Posterior cingulate gyrus (tissue), 11 donors: ENCODE measurements at places on chromosomes 1 and 21.

DNA sequence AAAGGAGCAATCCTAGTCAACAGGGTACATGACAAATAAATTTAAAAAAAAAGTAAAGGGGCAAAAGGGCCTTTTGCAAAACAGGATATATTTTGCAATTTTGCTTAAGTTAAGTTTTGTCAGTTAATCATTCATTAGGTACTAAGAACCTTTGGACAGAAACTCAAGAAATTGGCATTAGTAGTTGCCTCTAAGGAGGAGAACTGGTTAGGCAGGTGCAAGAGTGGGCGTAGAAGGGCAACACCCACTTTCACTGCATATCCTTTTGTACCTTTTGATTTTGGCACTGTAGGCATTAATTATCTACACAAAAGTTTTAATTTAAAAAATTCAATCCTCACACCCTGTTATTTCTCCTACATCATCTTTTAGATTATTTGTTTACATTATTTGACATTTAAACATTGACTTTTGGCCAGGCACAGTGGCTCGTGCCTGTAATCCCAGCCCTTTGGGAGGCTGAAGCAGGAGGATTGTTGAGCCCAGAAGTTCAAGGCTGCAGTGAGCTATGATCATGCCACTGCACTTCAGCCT lies 4.3 kb downstream of the DDAH1 start:
- no peak for DNase-seq

DNA sequence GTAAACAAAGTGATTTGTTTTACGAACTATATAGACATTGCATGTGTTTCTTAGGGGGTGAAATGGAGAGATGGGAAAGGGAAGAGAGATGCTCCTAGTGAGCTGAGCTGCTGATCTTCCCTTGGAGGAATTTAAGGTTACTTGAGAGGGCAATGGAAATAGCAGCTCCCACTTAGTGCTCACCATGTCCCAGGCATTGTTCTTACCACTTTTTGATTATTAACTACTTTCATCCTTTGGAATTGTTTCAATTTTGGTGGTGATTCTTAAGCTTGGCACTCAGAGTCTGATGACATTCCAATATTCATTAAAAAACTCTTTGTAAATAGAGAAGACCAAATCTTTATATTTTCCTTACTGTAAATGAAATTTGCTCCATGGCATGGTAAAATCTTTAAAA lies 124.9 kb downstream of the ITSN1 start:
- no peak for DNase-seq

DNA sequence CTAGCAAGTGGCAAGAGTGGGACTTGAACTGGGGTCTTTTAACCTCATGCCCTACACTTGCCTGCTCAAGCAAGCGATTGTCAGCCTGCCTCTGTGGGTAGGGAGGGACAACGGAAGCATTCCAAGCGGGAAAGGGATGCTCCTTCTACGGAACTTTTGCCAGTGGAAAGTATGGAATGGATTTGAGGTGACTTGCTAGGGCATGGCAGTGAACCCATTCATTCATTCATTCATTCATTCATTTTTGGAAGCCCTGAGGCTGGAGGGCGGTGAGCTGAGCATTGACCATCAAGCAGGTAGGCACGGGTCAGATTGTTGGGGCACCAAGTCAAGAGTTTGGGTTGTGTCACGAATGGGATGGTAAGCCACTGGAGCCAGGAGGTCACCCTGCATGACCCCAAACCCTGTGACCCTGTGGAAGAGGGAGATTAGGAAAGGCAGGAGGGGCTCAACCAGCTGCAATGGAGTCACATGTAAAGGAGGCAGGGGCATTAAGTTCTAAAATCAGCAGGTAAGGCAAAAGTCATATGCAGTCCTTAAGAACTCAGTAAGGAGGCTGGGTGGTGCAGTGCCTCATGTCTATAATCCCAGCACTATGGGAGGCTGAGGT lies 11.8 kb upstream of the CITED4 start:
- DNase-seq: no peak

DNA sequence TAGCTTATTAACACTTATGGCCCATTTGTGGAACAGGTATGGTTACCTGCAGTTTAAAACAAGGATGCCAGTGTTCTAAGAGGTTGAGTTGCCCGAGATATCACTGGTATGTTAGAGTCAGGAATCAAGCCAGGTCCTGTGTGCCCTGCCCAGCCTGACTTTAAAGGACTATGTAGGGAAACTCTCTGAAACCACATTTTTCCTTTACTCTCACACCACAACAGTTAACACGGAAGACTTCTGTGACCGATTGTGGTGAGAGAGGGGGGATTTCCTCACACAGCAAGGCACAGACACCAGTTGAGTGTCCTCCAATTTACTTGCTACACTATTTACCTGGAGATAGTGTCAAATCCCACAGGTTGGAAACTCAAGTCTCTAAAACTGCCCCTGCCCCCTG lies 47.8 kb downstream of the UCK2 start:
- DNase-seq: no peak

DNA sequence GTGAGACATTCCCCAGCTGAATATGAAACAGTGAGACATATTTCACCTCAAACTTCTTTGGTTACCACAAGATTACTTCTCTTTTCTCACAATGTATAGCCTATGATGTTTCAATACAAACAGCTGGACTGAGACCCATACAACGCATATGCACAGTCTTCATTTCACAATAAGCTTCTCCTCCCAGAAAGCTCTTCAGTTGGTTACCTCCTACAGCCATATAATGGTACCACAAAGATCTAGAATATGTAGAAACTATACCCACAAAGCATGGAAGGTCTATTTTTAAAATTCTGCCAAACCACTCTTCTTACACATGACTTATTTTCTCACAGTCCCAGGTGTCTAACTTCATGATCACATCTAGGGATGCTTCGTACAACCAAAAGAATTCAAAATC lies 70.8 kb downstream of the JAK1 start:
- DNase-seq: no peak

GRCh38 chr1:8854240-8854639 lies 24.2 kb downstream of the ENO1 start:
- DNase-seq: no peak

GRCh38 chr1:165367375-165367993 lies 11.0 kb upstream of the LMX1A start:
- DNase-seq: peak; percentile 69

DNA sequence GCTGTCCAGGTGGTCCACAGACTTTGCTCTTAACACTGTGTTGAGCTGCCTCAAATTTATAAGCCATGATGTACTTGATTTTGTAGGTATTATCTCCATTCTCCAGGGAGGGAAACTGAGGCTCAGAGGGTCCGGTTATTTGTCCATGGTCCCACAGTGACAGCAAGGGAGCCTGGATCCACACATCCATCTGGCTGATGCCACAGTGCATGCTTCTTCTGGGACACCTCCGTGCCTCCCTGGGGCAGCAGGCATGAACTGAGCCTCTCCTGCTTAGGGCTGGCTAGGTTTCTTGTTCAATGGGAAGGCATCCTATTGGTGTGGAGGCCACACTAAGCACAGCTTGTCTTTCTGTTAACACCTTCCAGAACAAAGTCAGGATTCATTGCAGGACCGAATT lies 317.3 kb downstream of the AJAP1 start:
- DNase-seq: no peak

DNA sequence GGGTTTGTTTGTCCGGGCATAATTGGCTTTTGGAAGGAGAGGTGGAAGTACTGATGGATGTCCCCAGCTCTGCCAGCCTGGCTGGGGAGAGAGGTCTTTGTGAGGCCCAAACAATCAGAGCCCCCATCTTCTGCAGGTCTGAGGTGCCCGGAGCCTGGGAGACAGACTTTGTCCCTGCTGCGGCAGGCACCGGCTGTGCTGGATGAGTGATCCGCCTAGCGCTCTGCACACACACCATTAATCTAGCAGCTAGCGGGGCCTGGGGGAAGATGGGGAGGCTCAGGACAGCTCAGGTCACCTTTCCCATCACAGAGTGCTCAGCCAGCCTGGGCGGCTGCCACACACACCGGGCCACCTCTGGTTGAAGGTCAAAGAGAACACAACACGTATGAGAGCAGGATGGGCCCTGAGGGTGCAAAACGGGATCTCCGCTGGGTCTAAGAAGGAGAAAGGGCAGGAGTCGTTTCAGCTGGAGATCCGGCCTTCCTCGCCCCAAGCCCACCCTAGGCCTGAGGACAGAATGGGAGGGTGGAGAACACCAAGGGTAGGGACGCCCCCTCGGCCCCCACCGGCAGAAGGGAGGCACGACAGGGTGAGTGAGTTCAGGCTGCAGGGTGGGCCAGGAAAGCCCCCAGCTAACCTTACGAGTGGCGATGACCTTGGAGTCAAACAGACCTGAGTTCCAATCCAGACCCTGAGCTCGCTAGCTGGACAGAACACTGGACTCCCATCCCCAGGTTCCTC lies 341.8 kb downstream of the NPHP4 start:
- no peak for DNase-seq

GRCh38 chr21:26490771-26491170 lies 82.3 kb downstream of the CYYR1 start:
- DNase-seq: no peak

DNA sequence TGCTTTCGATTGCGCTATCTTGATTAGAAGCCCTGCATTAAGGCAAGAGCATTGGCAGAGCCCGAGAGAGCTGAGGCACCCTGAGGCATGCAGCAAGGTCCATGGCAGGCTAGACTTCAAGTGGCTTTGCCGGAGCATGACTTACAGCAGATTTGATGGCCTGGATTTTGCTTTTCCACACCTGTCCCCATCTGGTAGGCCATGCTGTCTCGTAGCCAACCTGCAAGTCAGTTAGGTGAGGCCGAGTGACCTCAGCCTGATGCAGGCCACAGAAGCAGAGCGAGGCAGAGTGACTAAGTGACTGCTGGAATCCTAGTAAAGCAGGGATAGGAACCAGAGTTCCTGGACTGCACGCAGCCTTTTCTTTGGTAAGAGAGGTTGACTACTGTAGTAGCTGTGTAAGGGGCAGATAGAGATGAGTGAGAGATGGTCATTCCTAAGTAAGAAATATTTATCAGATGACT lies 148.9 kb downstream of the PBX1 start:
- DNase-seq: no peak

DNA sequence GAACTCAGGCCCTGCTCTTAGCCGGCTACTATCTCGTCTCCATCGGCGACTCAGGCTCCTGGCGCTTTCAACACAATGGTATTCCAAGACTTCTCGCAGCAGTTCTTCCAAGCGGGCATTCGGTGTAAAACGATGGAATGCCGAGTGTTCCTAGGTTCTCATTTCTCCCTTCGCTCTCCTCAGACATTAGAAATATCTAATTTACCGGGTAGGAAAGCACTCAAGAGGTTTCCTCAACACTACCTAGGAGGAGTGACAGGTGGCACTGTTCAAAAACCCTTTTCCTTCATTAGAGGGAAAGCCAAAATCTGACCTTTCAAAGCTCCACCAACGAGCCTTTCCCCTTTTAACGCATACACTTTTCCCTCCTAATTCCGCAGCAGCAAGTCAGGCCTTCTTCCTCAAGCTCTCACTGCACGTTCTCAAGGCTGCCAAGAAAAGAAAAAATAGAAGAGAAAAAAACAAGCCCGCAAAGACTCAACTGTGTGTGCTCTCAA lies 601 bp downstream of the UBE2G2 start:
- no peak for DNase-seq

- DNase-seq: no peak
Measured at GRCh38 chr1:53417074-53417511, 42.1 kb upstream of the DMRTB1 start.

DNA sequence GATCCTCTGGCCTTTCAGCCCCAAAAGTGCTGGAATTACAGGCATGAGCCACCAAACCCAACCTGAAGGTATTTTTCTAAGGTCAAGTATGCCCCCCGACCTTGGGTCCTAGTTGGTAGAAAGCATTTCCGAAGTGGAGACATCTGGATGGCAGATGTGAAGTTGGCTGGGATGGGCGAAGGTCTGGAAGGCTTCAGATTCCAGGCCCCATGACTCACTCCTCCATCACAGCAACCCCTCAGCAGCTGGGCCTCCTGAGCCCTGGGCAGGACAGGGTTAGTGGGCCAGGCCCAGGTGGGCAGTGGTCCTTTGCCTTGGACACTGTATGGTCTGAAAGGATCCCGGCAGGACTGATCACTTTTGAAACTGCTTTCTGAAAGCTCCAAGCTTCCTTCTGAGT lies 23.3 kb downstream of the NAV1 start:
- DNase-seq: no peak

- no peak for DNase-seq
Measured at GRCh38 chr1:66644331-66644730, 107.9 kb upstream of the DYNLT5 start.

DNA sequence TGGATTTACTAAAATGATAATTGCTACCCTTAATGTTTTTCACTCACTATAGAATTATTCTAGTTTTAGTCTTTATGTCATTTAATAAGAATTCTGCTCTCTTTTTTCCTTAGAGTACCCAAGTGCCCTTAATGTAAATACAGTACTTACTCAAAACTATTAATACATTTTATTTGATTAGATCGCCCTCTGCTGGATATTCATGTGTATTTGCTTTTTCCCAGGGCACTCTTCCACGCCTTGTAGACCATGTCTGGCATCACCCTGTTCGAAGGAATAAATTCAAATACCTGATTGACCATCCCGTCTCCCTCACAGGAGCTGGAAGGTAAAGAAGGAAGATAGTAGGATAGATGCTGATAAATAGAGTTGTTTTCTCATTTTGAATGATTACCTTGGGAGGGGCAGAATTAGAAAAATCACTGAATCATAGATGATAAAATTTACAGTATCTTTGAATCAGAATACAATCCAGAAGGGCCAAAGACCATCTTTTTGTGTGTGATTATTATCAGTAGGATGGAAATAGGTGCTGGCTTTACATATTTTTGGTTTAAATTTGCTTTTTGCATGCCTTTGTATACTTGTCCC lies 4.1 kb downstream of the AXDND1 start:
- DNase-seq: no peak

DNA sequence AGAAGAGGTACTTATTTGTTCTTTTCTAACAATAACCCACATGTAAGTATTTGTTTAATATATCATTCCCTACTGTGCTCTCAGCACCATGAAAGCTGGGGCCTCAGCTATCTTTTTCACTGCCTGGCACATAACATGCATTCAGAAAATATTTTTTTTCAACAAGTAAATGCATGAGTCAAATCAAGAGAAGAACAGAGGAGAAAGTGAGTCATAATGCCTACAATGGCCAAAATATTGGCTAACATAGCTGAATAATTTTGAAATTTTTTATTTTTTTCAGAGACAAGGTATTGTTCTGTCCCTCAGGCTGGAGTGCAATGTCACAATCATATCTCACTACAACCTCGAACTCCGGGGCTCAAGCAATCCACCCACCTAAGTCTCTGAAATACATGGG lies 252.2 kb upstream of the ADAMTS5 start:
- no peak for DNase-seq

DNA sequence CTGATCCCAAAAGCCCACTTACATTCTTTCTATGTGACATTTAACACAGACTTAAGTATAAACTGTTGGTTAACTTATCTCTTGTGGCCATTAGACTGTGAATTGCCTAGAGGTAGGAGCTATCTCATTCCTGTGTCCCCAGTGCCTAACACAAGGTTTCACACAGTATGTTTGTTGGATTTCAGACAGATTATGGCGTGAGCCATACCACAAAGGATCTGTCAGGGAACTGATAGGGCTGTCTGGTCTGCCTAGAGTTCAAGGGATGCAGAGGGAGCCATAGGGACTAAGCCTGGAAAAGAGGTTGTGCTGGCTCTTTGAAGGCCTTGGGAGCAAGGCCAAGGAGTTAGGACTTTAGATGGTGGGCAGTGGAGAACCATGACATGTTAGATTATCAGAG lies 40.0 kb downstream of the MEF2D start:
- no peak for DNase-seq

GRCh38 chr1:91511386-91511785 lies 10.7 kb downstream of the CDC7 start:
- no peak for DNase-seq

GRCh38 chr1:81812712-81813111 lies 12.0 kb downstream of the ADGRL2 start:
- no peak for DNase-seq
